ENCODE measurements at places on chromosomes 13 and 19.

GRCh38 chr13:76474966-76475365 is 411.2 kb downstream of the KCTD12 start:
- no peak for DNase-seq

GRCh38 chr19:18044825-18045304 is 36.9 kb downstream of the ARRDC2 start:
- DNase-seq = no peak

DNA sequence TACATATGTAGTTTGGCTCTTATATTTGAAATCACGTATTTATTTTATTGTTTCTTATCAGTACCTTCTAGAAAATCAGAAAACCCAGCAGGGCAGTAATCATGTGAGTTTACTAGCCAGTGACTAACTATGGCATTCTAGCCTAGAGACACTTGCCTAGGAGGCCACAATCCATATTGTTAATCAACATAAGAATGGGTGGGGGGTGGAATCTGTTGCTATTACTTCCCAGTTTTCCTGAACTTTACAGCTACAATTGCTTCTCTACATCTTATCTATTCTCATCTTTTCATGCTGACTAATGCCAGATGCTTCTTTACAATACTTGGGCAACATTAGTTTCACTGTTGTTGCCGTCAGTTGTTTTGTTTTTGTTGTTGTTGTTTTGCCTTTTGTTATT is 18.7 kb upstream of the ATXN8OS start:
- DNase-seq = no peak

DNA sequence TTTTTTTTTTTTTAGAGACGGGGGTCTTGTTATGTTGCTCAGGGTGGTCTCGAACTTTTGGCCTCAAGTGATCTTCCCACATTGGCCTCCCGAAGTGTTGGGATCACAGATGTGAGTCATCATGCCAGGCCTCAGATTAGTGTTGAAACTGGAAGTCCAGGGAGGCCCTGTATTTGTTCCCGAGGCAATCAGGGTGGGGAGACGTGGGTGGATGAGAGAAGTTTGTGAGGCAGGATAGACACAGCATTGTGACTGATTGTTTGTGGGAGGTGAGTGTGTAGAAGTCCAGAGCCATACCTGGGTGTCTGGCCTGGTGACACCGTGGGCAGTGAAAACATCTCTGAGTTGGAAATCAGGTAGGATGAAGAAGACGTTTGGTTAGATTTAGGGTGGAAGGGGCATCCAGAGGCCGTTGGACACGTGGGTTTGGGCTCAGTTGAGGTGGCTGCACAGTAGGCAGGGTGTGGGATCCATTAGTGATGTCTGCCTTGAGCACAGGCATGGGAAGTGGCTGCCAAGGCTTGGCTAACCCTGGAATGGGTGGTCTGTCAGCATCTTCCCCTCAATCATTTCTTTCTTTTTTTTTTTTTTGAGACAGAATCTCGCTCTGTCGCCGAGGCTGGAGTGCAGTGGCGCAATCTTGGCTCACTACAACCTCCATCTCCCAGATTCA is 12.4 kb downstream of the RTN2 start:
- DNase-seq = no peak
